ENCODE measurements at places on chromosomes 5 and 9.

DNA sequence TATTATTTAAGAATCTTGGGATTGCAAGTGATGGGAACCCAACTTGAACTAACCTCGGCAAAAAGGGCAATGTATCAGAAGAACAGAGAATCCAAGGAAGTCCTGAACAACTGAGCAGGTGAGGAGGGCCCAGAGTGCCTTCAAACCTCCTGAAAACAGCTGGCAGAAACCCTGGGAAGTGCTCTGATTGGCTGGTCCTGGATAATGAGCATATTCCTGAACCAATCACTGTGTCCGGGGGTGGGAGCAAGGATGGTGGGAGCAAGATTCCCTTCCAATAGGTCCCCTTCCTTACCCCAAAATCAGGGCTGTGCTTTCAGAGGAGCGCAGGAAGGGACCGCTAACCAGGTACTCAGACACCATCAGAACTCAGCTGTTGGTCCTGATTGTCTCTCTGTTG, 31.9 kb upstream of the TBC1D2 start:
- no peak for DNase-seq

DNA sequence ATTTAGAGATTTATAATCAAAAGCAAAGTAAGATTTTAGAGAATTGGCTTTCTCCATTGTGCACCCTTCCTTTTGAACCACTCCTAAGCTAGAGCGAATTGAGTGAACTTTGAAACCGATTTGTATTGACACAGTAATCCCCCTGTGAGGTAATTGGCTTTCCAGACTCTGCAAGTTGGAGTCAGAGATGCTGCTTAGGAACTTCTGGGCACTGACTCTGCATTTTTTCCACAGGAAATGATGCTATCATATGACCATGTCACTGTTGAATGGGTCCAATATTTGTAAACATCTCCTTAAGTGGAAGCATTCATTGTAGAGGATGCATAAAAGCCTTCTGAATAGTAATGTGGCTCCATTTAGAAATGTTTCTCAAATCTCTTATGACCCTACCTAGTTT, 394.4 kb upstream of the ZNF608 start:
- DNase-seq: no peak

DNA sequence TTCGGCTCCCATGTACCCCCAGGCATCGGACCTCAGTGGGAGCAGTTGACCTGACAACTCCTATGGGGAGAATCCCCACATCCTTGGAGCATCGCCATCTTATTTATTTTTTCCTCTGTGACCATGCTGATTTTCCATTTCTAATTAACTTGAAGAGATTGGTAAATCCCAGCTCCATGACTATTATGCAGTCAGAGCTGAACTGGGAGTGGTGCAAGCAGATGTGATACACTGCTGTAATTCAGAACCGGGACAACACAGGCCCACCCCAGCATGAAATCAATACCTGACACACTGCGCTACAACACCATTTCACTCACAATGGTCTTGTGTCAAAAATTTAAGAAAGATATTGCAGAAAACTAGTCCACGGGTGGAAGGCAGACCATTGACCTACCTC, 1.0 kb upstream of the TRPM3 start:
- no peak for DNase-seq

- DNase-seq: peak; percentile 57
Observed at GRCh38 chr5:141882594-141883183, 4.5 kb upstream of the PCDH1 start.

GRCh38 chr5:167709625-167710024, 581.8 kb upstream of the WWC1 start:
- no peak for DNase-seq

Measured in neural crest cell (in vitro differentiated cells).